ENCODE measurements at places on chromosomes 7 and 10.

- DNase-seq, result no peak
Measured at GRCh38 chr10:51251110-51251509, 176.8 kb downstream of the PRKG1 start.

- DNase-seq, result no peak
Measured at GRCh38 chr10:9043466-9043865, 989.0 kb downstream of the GATA3 start.

- DNase-seq, result no peak
Measured at GRCh38 chr10:48473704-48474103, 131.2 kb downstream of the ARHGAP22 start.

GRCh38 chr10:84308481-84309304 lies 19.7 kb upstream of the CCSER2 start:
- no peak for DNase-seq

DNA sequence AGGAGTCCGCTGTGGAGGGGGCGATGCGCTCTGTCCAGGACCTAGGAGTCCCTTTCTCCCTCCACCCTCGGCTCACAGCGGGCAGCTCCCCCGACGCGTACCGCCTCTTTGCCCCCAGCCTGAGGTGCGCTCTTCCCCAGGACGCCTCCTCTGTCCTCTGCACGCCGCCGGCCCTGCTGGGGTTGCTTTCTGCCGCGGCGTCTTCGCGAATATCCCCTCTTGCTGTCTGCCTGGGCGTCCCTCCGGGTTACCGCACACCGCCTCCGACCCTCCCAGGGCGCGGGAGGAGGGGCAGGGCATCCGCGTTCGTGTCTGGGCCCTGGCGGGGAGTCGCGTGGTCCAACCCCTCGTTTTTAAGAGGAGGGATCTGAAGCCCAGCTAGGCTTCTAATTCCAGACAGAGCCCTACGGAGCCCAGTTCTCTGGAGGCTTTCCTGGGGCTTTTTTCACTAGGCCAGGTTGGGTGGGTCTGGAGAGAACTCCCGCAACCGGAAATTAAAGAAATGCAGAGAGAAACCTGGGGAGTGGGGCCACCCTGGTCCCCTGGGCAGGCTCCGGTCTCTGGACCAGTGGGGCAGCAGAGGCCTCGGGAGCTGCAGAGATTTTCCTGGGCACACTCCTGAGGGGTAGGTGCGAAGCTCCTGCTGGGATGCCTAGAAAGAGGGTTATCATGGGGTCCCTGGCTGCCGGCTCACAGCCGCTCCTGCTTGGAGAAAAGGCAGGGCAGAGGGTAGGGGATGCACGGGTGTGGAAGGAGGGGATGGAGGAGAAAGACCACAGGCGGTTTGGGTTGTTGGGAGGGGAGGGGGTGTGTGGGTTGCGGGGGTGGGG lies 166.9 kb downstream of the UBE2H start:
- no peak for DNase-seq

DNA sequence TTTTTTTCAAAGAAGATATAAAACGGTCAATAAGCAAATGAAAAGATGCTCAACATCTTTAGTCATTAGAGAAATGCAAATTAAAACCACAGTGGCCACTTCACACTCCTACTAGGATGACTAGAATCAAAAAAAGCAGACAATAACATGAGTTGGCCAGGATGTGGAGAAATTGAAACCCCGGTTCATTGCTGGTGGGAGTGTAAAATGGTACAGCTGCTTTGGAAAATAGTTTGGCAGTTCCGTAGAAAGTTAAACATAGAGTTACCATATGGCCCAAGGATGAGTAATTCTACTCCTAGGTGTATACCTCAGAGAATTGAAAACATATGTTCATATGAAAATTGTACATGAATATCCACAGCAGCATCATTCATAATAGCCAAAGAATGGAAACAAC lies 573.3 kb downstream of the GALNT17 start:
- DNase-seq, result no peak

- DNase-seq, result peak; percentile 54
Measured at GRCh38 chr7:98223898-98224700, 12.9 kb downstream of the BHLHA15 start.

GRCh38 chr10:132383101-132383500 lies 13.9 kb upstream of the PWWP2B start:
- no peak for DNase-seq

- DNase-seq, result no peak
Measured at GRCh38 chr10:127194111-127194510, 2.3 kb downstream of the INSYN2A start.

- peak; percentile 64 for DNase-seq
Measured at GRCh38 chr10:100518761-100519241, 860 bp downstream of the SEC31B start.

- DNase-seq, result no peak
Measured at GRCh38 chr10:121326905-121327304, 271.3 kb downstream of the FGFR2 start.

- DNase-seq, result no peak
Measured at GRCh38 chr10:102313221-102313896, 68.0 kb downstream of the GBF1 start.

DNA sequence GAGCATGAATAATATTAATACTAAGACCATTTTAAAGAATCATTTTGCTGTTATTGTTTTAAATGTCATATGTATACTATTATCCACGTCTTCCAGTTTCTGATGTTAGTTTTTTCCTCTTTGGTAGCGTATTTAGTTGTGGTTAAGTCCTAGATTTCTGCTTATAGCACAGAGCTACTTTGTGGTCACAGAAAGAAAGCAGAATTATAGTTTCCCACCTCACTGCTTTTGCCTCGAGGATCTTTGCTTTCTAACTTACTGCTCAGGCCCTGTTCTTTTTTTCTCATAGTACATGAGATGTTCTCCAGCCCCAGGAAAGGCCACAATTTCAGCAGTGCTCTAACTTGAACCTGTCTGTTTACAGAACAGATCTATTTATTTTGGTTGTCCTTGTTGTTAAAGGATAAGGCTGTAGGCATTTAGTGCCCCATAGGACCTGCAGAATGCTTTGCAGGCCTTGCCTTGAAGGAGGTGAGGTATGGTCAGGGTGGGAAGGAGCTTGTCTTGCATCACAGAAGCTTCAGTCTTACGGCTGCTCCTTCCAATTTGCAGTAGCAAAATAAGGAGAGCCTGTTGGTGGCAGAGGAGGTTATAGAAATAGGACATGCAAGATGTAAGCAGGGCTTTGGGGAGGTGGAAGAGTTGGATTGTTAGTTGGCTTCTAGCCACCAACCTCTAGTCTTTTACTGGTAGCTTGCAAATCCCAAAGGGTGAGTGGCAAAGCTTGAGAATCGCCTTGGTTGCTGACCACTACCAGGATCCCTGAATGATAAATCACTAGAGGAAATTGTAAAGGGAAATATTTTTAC lies 129.1 kb downstream of the LRRC4 start:
- DNase-seq, result no peak

- no peak for DNase-seq
Measured at GRCh38 chr10:95451150-95451549, 110.0 kb downstream of the SORBS1 start.

- DNase-seq, result peak; percentile 27
Measured at GRCh38 chr10:29839826-29840515, 205.2 kb upstream of the SVIL start.

GRCh38 chr7:1290679-1291356 lies 58.1 kb downstream of the UNCX start:
- DNase-seq, result no peak

- DNase-seq, result no peak
Measured at GRCh38 chr10:120609006-120609405, 152.0 kb downstream of the PLPP4 start.

DNA sequence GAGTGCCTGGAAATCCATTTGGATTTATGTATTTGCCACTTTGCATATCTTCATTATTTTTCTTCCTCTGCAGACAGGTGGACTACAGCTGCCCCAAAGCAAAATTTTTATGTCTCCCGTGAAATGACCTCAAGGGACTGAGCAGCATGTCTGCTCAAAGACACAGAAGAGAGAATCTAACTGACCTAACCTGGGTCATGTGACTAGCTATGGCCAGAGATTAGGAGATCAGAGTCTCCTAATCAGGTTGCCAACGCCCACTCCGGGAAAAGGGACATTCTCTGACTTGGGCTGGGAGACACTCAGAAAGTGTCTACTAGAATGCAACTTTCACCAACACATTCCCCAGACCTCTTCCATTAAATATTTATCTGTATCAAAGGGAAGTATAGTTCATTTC lies 2.5 kb upstream of the BAMBI start:
- no peak for DNase-seq

DNA sequence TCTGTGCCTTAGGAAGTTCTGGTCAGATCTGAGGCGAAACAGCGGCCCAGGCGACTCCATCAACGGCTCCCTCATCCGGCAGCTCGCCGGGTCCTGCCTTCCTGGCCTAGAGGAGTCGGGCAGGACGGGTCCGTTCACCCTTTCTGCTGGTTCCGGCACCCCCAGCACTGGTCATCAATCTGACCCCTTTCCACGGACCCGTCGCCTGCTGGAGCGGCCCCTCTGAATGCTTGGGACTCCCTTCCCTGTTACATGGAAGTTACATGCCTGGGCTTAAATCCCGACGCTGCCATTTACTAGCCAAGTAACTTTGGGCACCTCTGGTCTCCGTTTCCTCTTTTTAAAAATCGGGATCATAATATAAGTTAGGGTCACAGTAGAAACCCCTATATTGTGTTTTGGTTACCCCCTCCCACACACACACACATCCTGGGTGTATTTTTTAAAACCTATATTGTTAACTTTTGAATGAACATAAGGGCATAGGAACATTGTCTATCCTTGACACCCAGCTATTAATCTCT lies 607 bp upstream of the GGCT start:
- no peak for DNase-seq

GRCh38 chr10:58220769-58221451 lies 46.8 kb downstream of the IPMK start:
- no peak for DNase-seq

DNA sequence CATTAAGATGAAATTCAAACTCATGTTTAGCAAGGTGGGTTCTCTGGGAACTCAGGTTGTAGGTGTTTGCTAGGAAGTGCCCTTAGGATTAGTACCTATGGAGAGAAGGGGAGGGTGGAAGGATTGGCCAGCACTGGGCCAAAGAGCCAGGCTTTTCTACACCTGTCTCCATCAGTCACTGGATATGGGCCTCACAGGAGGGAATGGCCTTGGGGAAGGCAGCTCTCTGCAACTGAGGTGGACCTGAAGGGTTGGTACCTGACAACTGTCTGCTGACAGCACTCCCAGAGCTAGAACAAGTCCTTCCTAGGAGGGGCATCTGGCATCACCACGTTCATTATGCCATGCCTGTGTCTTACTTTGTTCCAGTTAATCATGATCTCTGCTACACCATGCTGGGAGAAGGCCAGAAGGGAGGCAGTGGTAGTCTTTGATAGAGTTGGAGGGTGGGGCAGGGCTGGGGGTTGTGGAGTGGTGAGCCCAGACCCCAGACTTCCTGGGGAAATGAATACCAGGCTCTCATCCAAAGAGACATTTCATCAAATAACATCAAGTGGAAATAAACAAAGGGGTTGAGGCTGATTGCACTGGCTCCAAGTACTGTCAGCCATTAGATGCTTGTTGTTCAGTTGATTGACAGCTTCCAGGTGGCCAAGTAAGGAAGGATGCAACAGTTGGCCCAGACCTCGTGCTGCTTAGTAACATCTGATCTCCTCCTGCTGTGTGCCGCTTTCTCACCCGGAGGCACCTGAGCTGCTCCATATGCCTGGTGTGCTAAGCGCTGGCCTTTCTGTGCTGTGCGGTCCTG lies 70.6 kb upstream of the PIK3CG start:
- DNase-seq, result no peak

All from iPS-NIHi11 (cell line).